ENCODE measurements at places on chromosomes 2 and 18.

DNA sequence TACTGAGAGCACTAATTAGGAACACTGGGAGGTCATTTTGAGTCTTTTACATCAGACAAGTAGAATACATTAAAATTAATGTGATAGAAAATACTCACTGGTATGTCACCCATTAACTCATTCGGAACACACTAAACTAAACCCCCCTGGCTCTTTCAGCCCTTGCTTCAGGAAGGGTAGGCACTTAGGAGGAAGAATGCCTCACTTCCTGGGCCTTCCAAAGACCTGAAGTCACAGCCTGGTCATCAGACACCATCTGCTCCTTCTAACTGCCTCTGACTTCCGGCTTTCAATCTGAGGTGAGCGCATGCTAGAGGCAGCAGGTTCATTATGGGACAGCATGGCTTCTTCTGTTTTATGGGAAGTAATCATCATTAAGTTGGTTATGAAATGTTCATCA, 451.4 kb downstream of the PID1 start:
- no peak for DNase-seq

DNA sequence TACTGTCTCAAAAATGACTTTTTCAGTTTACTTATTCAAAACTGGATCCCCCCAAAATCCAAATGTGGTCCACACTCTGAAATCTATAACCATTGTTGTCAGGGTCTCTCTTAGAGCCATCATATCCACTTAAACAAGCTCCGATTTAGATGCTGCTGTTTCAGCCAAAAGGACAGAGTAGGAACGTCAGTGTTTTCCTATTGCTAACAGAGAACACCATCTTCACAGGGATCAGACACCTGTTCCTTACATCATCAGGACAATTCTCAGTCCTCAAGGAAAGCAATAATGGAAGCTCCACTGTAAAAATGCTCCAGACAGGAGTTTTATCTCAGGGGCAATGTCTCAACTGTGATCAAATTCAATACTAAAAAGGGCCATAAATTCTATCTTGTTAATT, 155.4 kb downstream of the STK39 start:
- no peak for DNase-seq

GRCh38 chr2:230007931-230008707, 60.6 kb downstream of the SLC16A14 start:
- DNase-seq = peak; percentile 73

DNA sequence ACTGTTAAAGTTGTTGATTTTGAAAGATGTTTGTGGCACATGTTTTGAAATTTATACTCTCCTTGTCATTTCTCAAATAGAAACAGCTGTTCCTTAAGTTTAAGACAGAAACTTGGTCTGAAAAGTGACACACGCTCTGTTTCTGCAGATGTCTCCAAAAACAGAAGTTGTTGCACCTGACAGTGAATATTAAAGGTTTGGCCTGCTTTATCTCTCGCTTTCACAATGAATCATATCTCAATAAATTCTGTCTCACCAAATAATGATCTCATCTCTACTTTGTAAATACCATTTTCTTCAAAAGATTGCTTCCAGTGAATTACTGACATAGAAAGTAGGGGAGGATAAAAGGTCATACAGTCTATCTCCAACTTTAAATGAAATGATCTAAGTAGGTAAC, 294.9 kb upstream of the SYT4 start:
- no peak for DNase-seq

- no peak for DNase-seq
Measured at GRCh38 chr18:10913919-10914318, 235.4 kb downstream of the PIEZO2 start.

DNA sequence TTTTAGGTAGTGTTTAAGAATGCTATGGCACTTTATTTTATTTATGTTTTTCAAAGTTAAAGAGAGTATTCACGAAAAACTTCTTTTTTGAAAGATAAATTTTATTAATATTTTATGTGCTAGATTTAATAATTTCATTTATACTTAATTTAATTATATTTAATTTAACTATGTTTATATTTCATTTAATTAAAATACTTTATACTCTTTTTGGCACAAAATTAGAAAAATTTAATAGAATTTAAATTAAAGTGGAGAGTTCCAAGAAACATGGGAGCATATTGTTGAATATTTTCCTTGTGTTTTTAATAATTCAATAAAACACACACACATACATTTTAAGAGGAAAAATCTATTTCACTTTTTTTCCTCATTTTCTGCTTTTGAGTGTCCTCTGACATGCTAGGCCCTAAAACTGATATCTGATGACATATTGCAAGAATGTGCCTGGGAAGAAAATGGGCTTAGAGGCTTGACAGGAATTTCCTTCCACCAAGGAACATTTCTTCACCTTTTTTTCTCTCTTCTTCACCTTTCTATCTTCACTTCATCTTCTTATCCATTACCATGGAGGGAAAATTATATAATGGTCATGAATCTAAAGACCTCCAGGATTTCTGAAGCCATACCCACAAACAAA, 15.4 kb downstream of the ARHGAP28 start:
- DNase-seq = no peak

GRCh38 chr2:190802626-190803209, 77.9 kb upstream of the GLS start:
- no peak for DNase-seq

GRCh38 chr2:58131191-58132011, 84.8 kb downstream of the VRK2 start:
- no peak for DNase-seq

GRCh38 chr2:164781394-164781793, 60.2 kb downstream of the COBLL1 start:
- DNase-seq = no peak

GRCh38 chr2:6372317-6372901, 493.3 kb downstream of the CMPK2 start:
- DNase-seq = no peak

DNA sequence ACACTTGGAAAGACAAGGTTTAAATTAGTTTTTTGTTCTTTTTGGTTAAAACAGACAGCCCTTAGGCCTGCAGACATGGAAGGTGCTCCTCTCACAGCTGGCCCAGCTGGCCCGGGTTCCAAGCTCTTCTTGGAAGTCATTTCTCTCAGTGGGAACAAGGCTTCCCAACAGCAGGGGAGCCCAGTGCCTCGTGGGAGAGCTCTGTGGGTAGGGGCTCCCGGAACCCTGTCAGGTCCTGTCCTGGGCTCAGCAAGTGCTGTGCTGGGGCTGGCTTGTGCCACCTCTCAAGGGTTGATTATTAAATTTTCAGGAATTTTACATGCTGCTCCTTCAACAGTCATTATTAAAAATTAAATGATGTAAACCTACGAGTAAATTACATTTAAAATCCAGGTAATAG, 189.6 kb downstream of the GALNT1 start:
- no peak for DNase-seq

GRCh38 chr2:215401896-215402379, 33.9 kb downstream of the FN1 start:
- DNase-seq = no peak

DNA sequence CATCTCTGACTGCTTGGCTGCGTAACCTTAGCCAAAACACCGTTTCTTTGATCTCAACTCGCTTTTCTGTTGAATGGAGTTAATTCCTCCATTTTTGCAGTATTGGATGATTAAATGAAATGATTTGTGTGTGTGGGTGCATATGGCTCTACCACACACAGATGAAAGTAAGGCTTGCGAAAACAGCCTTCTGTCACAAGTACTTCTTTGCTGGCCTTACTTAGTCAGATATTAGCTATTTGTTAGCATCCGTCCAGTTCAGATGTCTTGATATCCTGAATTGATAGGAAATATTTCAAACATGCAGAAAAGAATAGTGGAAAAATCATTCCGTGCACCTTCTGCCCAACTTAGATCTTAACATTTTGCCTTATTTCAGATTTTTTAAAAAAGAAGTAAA, 21.8 kb downstream of the NCOA1 start:
- DNase-seq = no peak

- DNase-seq = no peak
Measured at GRCh38 chr2:217972490-217972889, 30.3 kb downstream of the TNS1 start.

DNA sequence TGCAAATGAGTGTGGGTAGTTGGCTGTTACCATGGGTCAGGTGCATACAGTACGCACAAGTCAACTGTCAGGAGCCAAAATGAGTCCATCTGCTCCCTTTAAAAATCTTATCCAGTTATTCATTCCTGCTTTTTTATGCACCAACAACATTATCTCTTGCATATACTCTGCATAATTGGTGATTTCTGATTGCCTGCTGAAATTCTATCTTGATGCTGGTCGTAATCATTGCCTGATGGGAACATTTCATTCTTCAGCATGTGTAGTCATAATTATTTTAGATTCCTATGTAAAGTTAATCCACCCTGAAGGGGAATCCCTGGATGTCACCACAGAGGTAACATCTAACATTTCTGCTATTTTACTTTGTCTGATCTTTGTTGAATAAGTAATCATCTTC, 102.2 kb upstream of the RND3 start:
- no peak for DNase-seq

DNA sequence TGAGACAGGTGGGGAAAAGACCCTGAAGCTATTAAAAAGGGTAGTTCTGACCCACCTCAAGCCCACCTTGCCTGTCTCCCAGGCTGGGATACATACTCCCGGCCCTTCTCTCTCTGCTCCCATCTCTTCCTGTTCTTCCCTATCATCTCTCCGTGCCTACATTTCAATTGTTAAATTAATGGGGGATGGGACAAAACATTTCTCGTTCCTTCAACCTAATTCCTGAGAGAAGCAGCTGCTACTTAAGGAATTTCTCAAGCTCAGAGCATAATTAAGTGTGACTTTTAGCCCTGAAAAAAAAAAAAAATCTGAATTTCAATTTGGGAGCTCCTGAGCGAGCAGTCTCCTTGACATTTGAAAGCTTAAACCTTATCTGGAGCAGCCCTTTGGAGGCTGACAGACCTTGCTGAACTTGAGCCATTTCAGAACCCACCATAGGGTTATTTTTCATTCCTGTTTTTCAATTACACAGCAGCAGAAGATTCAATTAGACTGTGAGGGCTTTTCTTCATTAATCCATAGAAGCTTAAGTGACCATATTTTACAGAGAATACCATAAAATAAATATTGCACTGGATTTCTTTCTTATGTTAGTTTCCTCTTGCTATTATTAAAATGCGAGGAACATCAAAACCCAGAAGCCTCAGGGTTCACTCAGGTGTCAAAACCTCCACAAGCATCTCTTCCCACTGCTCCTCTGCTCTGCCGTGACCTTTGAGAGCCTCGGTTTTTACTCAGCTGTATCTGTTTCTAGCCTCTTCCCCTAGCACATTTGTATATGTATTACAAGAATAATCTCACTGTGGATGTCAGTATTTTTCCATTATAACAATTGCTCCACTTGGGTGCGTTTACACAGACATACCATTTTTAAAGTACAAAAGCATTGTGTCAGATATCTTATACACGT, 125.7 kb downstream of the B3GNT2 start:
- no peak for DNase-seq

- no peak for DNase-seq
Measured at GRCh38 chr2:191917967-191918651, 71.2 kb upstream of the CAVIN2 start.

- DNase-seq = no peak
Measured at GRCh38 chr18:35077937-35078336, 36.7 kb downstream of the MAPRE2 start.

DNA sequence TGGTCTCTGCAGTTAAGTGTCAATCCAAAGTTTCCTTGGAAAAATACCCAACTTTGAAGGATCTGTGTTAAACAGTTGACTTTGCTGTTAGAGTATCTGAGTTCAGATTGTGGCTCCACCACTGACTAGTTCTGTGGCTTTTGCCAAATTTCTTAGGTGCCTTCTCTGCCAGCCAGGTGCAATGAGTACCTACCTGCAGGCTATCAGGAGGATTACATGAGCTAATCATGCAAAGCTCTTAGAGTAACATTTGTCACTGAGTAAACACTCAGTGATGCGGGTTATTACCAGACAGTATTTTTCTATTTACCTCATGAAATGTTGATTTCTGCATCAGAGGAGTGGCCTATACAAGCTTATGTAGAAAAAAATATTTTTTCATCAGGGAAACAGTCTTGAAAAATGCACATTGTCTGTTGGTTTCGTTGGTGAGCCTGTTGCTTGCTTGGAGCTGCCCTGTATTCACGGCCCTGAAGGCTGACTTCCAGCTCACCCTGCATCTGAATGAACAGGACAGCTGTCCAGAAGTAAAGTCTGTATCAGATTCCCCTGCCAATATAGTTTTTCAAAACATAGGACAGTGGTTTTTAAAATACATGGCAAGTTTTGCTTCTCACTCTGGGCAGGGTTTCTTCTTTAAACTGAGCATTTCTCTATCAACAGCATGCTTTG, 235.1 kb downstream of the CDCA7 start:
- no peak for DNase-seq

DNA sequence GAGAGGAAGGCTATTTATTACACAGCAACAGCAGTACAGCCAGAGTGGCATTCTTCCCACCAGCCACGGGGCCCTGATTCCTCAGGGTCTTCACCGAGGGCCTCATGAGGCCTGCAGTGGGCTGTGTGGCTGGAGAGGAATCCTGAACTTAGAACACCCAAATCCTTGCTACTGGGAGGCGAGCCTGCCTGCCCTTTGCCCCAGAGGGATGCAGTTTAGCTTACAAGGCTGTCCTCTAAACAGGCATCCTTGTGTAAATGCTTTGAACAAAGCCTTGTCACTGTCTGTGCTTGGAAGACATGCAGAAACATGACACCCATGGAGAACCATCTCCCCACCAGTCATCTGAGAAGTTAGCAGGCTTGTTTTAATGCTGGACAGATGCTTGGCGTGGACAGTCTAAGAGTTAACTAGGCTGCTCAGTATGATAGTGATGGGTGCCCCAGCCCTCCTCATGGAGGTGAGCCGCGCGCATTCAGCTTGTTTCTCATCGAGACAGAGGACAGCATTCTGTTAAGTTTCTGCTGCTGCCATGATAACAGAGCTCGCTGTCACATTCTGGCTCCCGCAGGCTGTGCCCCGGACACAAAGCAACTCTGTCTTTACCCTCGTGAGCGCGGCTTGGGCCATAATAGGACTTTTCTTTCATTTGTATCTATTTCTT, 42.9 kb downstream of the ADI1 start:
- no peak for DNase-seq
